NCI-H1048 (cell line): ENCODE measurements at places on chromosomes 11 and 22.

DNA sequence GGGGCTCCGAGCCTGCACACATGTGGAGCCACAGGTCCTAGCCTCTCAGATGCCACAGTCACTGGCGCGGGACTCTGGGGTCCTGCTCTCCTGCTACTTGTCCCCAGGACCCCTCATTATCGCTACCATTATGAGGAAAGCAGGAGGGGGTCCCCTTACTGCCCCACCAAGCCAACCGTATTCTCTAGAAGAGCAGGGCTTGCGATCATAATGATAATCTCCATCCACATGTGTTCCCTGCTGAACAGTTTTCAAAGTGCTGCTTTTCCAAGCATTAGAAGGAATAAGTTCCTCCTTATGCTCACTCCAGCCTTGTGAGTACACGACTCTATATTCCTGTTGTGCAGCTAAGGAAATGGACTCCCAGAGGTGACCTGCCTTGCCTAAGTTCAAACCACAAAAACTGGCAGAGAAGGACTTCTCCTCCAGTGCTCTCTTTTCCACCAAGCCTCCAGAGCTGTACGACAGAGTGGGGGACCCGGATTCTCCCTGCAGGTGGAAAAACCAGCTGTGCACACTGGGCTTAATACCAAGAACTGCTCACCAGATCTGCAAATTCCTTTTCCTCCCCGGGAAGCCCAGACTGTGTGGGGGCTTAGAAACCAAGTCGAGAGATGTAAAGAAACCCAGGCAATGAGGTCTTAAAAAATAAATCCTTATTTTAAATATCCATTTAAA lies 92.8 kb upstream of the DRD2 start:
- no peak for DNase-seq

GRCh38 chr22:47698906-47699305 lies 936.5 kb downstream of the TBC1D22A start:
- no peak for DNase-seq

GRCh38 chr22:28933321-28933720 lies 49.9 kb downstream of the ZNRF3 start:
- no peak for DNase-seq

GRCh38 chr11:77276271-77276670 lies 25.2 kb downstream of the GDPD4 start:
- DNase-seq, result no peak

GRCh38 chr11:62505059-62505439 lies 41.6 kb downstream of the AHNAK start:
- DNase-seq, result no peak

- DNase-seq, result no peak
Observed at GRCh38 chr11:91133361-91133760, 910.5 kb upstream of the CHORDC1 start.

DNA sequence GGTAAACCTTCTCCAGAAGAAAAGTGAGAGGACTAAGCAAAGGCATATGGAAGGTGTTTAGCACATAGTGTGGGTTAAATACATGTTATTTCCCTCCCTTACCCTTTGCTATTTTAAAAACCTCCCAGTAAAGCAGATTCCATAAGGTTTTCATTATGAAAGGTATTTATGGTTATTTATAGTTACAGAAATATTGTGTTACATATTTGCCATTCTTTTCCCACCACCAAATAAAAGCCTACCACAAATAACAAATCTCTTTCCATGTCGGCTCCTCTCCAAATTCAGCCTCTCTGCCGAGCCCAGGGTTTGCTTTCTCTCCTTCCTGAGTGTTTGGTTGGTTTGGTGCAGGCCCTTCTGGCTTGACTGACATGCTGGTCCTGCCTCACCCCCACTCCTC lies 64.4 kb downstream of the INSC start:
- DNase-seq, result no peak

GRCh38 chr11:17699147-17700114 lies 19.9 kb upstream of the MYOD1 start:
- no peak for DNase-seq

DNA sequence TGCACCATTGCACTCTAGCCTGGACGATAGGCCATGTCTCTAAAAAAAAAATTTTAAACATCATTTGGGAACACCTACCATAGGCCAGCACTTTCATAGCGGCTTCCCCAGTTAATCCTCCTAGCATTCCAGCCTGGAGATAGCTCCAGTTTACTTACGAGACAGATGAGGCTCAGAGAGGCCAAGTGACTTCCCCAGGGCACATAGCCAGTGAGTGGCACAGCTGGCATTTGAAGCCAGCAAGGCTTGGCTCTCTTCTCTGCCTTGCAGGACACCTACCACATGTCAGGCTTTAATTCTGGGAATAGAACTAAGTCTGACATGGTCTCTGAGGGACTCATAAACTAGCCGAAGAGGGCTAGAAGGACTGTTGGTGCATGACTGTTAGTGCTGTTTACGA lies 4.9 kb upstream of the TAGLN start:
- no peak for DNase-seq

GRCh38 chr11:107696140-107696539 lies 15.7 kb downstream of the SLN start:
- no peak for DNase-seq

DNA sequence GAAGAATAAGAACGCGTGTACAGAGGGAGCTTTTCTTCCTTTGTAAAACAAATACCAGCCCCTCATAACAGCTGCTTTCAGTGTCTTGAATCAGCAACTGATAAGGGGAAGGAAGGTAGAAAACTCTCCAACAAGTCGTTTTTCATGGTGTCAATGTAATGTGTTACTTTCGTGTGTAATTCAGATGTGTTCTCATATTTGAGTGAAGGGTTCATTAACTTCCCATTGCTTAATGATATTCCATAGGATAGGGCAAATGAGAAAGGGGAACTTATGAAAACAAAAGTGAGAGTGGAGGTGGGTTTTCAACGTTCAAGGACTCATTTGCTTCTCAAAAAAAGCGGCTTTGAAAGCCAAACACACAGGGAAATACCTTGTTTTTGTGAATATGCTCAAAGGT lies 452.1 kb downstream of the NTM start:
- no peak for DNase-seq
